ENCODE measurements at places on chromosomes 16 and 17.

- DNase-seq = no peak
Measured at GRCh38 chr16:70706948-70707465, 21.2 kb upstream of the MTSS2 start.

- no peak for DNase-seq
Measured at GRCh38 chr16:28913946-28914724, 10.9 kb downstream of the RABEP2 start.

DNA sequence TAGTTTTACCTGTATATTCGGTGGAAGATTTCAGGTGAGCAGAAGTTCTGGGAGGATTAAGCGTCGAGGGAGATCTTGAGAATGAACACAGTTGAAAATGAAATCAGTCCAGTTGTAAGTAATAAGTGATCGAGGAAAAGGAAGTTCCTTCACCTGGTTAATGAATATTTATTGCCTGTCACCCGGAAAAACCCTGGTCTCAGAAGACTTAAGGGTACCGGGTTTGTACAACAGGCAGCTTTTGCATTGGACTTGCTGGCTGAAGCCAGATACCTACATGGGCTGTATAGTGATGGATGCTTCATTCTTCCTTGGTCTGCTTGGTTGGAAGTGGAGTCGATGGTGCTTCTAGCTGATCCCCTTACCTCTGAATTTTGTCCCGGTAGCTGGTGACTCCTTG, 72.7 kb downstream of the PRKCA start:
- no peak for DNase-seq

GRCh38 chr16:88627531-88628411, 10.6 kb upstream of the IL17C start:
- DNase-seq = no peak

- no peak for DNase-seq
Measured at GRCh38 chr17:32285746-32286517, 20.3 kb downstream of the RHBDL3 start.
